Left ventricle myocardium superior (tissue), 1 donor: ENCODE measurements at places on chromosomes 11 and 22. TPM values are rescaled to one million over a fixed set of nuclear protein-coding genes. Genes with fewer than 3 reads are reported as not detected.
A peak's percentile ranks its signal among the peaks of the same experiment; 100 is the strongest.

DNA sequence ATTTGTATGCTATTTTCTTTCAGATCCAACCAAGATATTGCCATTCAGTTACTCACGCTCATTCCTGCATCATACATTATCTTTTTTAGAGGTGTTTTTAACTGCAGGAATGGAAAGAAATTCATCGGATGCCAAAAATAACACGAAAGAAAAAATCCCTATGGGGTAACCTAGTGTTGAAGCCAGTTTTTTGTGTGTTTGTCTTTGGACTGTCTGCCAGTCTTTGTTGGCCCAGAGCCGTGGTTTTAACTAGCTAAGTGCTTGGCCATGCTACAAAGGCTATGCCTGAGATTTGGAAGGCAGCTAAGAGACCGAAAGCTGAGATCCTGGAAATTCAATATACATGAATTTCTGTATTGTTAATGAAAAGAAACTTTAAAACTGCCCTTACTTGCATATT is 309.8 kb upstream of the CNTN5 start:
- DNase-seq, result no peak

- no peak for DNase-seq
These were observed 68.3 kb downstream of the HIPK3 start for GRCh38 chr11:33325451-33325850.

GRCh38 chr11:82750643-82751139 is 17.0 kb upstream of the FAM181B start:
- no peak for DNase-seq

DNA sequence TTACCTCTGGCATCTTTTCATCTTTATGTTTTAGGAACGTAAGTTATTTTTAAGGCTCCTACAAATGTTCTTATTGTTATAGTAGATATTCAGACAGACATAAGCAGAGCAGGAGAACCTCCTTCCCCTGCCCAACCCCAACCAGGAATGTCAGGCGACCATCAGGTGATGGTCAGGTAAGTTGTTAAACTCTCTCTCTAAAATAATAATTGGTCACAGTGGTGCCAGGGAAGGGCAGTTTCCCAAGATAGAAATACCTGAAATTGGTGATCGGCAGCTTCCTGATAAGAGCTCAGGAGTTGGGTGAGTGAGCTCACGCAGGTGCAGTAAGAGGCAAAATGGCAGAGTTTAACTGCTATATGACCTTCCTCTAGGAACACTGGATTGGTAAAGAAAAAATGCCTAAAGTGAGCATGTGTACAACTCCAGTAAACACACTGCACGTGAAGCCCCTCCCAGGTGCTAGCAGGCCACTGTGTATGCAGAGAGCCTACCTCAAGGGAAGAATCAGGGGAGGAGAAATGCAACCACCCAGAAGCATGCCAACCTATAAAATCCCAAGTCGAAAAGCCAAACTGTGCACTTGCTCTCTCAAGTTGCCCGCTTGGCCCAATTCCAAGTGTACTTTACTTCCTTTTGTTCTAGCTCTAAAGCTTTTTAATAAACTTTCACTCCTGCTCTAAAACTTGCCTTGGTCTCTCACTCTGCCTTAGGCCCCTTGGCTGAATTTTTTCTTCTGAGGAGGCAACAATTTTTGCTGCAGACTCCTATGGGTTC is 273.9 kb downstream of the SBF2 start:
- DNase-seq, result no peak

GRCh38 chr11:61593151-61593550 is 12.3 kb upstream of the SYT7 start:
- DNase-seq, result no peak

- DNase-seq, result no peak
These were observed 85.1 kb downstream of the ARHGAP8 start for GRCh38 chr22:44837481-44837880.

DNA sequence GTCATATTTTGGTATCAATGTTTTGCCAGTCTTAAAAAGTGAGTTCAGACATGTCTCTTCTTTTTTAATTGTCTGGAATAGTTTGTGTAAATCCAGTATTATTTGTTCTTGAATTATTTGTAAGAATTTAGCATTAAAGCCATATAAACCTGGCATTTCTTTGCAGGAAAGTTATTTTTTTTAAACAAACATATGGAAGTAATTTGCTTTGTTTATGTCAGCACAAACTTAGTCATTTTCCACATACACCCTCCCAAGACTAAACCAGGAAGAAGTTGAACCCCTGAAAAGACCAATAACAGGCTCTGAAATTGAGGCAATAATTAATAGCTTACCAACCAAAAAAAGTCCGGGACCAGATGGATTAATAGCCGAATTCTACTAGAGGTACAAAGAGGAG is 9.1 kb upstream of the CCDC81 start:
- no peak for DNase-seq

DNA sequence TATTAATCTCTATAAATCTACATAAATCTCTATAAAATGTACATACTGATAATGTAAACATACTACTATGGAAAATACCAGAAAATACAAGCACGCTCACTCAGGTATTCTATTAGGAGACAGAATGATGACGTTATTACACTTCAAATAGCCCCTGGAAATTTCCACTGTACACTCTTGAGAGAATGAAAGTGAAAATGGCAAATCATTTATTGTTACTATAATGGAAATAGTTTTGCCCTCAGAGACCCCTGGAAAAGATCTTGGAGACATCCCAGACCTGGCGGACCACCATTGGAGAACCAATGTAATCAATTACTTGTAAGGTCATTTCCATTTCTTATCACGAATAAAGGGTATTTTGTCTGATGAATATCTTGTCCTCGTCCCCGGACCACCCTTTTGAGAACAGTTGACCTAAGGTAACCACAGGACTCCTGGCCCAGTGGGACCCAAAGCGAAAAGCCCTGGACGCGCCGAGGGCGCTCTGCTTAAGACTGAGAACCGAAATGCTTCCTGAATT is 509 bp upstream of the PRRG4 start:
- no peak for DNase-seq

DNA sequence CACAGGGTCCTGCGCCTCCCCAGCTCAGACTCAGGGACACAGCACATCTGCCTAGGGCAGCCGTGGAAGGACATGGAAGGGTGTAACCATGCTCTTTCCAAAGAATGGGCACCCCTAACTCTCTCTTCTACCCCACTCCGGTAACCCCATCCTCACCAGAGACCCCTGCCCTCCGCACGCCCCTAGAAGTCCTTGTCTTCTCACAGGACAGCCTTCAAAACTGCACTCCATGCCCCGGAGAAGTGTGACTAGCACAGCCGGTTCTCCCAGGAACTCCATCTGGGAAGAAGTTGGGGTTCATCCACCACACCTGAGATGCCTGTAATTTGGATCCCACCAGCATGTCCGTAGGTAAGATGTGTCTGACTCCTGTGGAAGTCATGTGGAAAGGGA is 25.0 kb downstream of the P2RY2 start:
- no peak for DNase-seq

DNA sequence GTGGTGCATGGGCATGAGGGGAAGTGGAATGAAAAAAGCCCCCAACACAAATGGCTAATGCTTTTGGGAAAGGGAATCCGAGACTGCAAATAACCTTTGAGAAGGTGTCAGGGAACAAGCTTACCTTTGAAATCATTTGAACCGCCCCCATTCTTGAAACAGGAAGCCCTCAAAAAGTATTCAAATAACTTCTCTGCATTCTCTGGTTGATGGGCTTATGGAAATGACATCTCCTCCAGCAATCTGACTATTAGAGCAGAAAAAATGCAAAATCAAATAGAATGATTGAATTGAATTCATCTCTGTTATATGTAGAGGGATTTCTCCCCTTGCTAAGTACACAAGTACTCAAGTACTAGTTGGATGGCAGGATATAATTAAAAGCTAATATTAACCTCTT is 409.9 kb downstream of the TMEM135 start:
- no peak for DNase-seq

GRCh38 chr11:34413263-34413662 is 25.5 kb upstream of the CAT start:
- DNase-seq, result no peak

DNA sequence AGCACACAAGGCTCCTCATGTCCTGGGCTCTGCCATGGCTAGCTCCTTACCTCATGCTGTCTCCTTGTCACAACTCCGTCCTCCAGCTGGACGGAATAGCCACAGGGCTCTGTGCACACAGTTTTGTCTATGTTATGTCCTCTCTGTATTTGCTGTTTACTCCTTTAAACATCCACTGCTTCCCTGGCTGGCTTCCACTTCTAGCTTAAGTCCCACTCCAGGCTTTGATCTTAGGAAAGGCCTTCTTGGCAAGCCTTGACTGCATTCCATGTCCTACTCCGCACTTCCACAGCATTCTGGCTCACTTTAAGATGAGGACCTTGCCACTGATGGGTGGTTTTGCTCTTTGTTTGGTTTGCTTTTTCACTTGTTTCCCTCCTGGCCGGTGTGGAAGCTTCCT is 22.9 kb upstream of the ROBO3 start:
- no peak for DNase-seq

DNA sequence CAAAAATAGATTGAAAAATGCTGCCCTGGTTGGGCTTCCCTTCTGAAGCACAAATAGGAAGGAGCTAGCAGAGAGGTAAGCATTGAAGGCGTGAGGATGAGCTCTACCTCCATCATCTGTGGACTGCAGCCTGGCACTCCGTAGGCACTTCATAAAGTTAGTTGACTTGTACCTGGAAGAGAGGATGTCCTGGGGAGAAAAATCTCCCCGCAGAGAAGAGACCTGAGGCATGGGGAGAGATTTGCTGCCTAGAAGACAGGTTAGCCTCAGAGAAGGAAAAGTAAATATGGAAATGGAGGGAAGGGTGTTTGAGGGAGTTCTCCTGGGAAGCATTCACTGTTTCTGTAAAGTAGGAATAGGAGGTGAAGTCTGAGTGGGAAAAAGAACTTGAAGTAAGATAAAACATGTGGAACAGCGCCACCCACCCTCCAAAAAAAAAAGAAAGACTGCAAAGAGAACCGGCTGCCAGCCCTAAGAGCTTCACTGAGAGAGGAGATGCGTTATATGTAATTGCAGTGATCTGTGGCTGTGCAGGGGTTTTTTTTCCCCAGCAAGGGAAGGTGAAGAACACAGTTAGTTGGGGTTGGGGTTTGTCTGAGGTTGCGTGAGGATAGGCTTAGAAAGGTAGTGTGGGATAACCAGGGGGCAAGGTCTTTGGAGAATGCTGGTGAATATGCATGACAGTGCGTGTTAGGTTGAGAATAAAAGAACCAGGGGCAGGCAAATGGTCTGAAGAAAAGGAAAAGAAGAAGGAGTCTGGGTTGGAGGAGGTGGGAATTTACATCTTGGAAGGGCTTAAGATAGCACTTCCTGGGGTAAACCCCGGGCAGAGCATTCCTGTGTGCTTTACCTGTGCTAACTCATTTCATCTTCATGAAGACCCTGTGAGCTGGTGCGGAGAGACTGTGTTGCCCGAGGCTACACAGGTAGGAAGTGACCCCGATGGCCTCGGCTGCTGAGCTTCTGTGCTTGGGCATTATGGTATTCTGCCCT is 16.0 kb downstream of the TNRC6B start:
- DNase-seq, result no peak

DNA sequence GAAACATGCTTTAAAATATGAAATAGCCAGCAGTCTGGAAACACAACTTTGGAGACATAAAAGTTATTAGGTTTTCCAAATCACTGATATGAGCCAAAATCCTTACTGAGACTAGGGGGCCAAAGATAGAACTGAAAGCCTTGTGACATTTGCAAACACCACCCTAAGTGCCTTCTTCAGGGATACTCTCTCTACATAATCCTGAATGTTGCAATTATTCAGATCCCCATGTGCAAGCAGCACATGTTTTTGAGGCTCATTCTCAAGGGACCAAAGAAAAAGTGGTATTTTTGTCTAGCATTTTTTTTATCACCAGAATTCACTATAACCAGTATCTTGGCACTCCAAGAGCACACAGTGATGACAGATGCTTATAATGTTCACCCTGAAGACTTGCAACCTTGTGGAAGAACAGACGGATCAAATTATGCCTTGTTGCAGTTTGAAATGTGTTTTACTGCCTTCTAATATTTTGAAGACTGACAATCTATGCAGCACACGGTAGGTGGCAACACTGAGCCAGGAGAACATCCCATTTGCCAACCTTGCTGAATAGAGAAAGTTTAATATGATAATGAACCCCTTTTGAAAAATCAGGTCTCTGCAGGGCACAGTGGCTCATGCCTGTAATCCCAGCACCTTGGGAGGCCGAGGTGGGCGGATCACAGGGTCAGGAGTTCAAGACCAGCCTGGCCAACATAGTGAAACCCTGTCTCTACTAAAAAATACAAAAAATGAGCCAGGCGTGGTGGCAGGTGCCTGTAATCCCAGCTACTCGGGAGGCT is 78.5 kb downstream of the PLEKHA7 start:
- no peak for DNase-seq

GRCh38 chr22:45218976-45219375 is 21.7 kb downstream of the KIAA0930 start:
- DNase-seq, result no peak

DNA sequence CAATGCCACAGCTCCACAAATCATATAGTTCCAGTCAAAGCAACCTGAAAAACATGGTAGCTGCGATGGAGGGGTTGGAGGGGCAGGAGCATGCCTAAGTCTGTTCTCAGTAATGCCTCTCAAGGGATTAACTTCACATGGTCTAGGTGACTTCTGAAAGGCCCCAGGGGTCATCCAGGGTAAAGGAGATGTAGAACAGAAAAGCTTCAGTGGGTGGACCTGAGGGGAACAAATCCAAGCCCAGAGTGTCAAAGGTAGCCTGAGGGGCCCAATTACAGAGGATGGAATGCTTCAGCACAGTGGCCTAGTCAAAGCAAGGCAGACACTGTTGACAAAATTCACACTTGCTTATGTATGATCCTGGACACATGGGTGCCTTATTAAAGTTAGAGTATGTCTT is 23.3 kb downstream of the OR4D9 start:
- no peak for DNase-seq

DNA sequence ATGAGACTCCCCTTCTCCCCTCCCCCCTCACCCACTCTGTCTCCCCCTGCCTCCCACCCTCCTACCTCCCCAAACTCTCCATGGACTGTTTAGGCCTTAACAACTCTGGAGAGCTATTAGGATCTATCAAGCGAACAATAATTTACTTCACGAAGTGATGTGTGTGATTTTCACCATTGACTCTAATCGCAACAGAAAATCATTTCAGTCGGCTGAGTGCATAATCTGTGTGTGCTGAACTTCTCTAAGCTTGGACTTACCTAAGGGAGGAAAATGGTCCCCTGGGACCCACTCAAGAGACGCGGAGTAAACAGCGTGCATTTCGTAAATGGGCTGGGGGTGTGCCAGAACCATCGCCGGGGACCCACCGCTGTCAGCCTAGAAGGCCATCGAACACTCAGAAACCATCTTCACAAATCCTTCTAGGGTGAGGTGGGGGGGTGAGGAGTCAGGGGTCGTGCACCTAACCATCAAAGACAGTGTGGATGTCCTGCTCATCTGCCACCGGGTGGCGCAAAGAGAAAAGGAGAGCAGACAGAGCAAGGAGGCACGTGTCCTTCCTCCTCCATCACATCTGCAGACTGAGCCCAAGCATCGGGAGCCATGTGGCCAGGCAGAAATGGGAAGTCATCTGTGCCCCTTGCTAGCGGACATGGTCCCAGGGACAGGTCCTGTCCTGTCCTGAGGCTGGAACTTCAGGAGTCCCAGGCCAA is 62.1 kb upstream of the NUP50 start:
- DNase-seq, result peak; percentile 42

GRCh38 chr11:36192425-36193289 is 96.6 kb downstream of the COMMD9 start:
- DNase-seq, result no peak

- DNase-seq, result peak; percentile 90
These were observed at the start of gene APOL4 for GRCh38 chr22:36201630-36202319. Gene APOL4 (minus strand): TSS chr22:36201809. CDS start chr22:36201734, 75 bp downstream.

The FGF3 gene
- total RNA-seq, result not detected

The CECR2 gene
- total RNA-seq, result 7.1 TPM

The FAM118B gene
- total RNA-seq, result 25.1 TPM

The GSTT2B gene
- total RNA-seq, result 3.2 TPM

The SAA4 gene
- not detected for total RNA-seq

The RPS6KA4 gene
- total RNA-seq, result 15.1 TPM

The HORMAD2 gene
- not detected for total RNA-seq

The OR52I2 gene
- total RNA-seq, result not detected

The MS4A3 gene
- not detected for total RNA-seq
